Esophagus muscularis mucosa (tissue), 4 donors: ENCODE measurements at places on chromosomes 4 and X. TPM values are rescaled to one million over a fixed set of nuclear protein-coding genes. Genes with fewer than 3 reads are reported as not detected.

Gene MAGEE2
- total RNA-seq: not detected

Gene MED12
- total RNA-seq: 24.9 TPM

Gene MAP3K15
- 0.33 TPM for total RNA-seq

Gene ART3
- total RNA-seq: 17.8 TPM

Gene THOC2
- total RNA-seq: 108 TPM

Gene UGT2A1
- total RNA-seq: not detected

DNA sequence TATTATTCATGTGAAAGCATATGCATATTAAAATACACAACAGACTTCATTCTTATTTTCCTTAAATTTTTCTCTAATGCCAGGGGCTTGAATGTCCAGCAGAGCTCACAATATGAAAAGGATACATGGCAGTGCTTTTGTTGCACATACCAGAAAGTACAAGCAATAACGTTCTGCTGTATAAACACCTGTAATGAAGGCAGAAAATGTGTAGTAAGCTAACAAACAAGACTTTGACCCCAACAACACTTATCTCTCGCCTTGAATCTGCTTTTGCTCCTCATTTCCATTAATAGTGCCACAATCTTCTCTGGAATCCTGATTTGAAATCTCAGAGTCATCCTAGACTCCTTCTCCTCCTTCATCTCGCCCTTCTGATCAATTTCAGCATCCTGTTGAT is 687.3 kb downstream of the IL1RAPL1 start:
- H3K36me3 ChIP-seq: no peaks in the 10 kb centered on the region
- DNase-seq: no peak
- no peaks in the 10 kb centered on the region for H3K4me1 ChIP-seq
- H3K27me3 ChIP-seq: no peaks in the 10 kb centered on the region
- no peak overlapping the region for H3K4me3 ChIP-seq

GRCh38 chrX:20796450-20796849 is 529.7 kb upstream of the RPS6KA3 start:
- DNase-seq: no peak
- no peak overlapping the region for H3K27ac ChIP-seq
- no peak overlapping the region for H3K4me3 ChIP-seq
- H3K36me3 ChIP-seq: no peaks in the 10 kb centered on the region
- H3K27me3 ChIP-seq: no peaks in the 10 kb centered on the region

- no peak overlapping the region for H3K27ac ChIP-seq
- no peak for DNase-seq
These were observed 121.0 kb downstream of the ENPP6 start for GRCh38 chr4:184096561-184097240.

- H3K4me1 ChIP-seq: no peaks in the 10 kb centered on the region
- no peaks in the 10 kb centered on the region for H3K27me3 ChIP-seq
- H3K27ac ChIP-seq: no peak overlapping the region
- H3K36me3 ChIP-seq: no peaks in the 10 kb centered on the region
These were observed 169.0 kb downstream of the CORIN start for GRCh38 chr4:47668810-47669408.

- no peak overlapping the region for H3K4me3 ChIP-seq
- no peaks in the 10 kb centered on the region for H3K27me3 ChIP-seq
- no peaks in the 10 kb centered on the region for H3K4me1 ChIP-seq
- peaks cover 27% of the 10 kb centered on the region for H3K36me3 ChIP-seq
These were observed 41.6 kb upstream of the NKRF start for GRCh38 chrX:119647552-119648420.

DNA sequence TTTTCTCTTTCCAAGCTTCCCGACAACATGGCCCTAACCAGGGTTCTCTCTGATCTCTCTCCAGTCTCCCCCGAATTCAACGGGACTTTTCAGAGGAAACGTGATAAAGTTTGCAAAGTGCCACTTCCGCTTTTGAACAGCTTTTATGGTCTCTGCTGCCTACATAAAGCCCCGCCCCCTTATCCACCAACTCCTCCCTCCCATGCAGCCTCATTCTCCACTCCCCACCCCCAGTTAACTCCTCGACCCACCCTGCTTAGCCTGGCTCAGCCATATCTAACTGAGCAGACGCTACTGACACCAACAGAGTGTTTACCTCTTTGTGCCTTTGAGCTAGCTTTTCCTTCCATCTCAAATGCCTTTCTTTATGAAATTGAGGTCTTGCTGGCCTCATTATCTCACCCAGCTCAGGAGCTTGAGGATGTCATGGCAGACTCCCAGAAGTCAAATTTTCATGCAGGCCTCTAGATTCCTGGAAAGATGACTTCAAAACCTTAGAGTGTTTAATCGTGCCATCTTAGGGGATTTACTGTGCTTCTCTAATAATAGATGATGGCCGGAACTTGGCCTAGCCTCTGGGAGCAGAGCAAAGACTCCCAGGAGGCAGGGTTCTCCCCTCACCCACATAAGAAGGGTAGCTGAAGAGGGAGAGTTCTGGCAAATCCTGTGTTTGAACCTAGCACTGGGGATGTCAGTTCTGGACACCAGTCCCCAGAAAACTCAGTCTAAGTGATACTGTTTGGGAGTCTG is 606.0 kb downstream of the BCOR start:
- no peaks in the 10 kb centered on the region for H3K27me3 ChIP-seq
- DNase-seq: no peak
- no peaks in the 10 kb centered on the region for H3K36me3 ChIP-seq
- H3K4me3 ChIP-seq: no peak overlapping the region
- peaks cover 7% of the 10 kb centered on the region for H3K4me1 ChIP-seq

GRCh38 chr4:186900984-186901383 is 177.3 kb upstream of the FAT1 start:
- no peaks in the 10 kb centered on the region for H3K36me3 ChIP-seq
- DNase-seq: peak; percentile 26
- H3K4me1 ChIP-seq: peaks cover 16% of the 10 kb centered on the region
- no peaks in the 10 kb centered on the region for H3K27me3 ChIP-seq
- H3K4me3 ChIP-seq: no peak overlapping the region
- no peak overlapping the region for H3K27ac ChIP-seq

GRCh38 chr4:38873290-38873944 is 5.8 kb downstream of the FAM114A1 start:
- H3K4me3 ChIP-seq: no peak overlapping the region
- no peaks in the 10 kb centered on the region for H3K27me3 ChIP-seq
- no peak overlapping the region for H3K27ac ChIP-seq
- H3K4me1 ChIP-seq: peaks cover 49% of the 10 kb centered on the region
- peaks cover 6% of the 10 kb centered on the region for H3K36me3 ChIP-seq

GRCh38 chrX:132940727-132941327 is 17.6 kb downstream of the HS6ST2 start:
- H3K27me3 ChIP-seq: no peaks in the 10 kb centered on the region
- no peak for DNase-seq
- H3K27ac ChIP-seq: no peak overlapping the region
- no peak overlapping the region for H3K4me3 ChIP-seq
- no peaks in the 10 kb centered on the region for H3K36me3 ChIP-seq

- H3K4me1 ChIP-seq: no peaks in the 10 kb centered on the region
- no peak for DNase-seq
- no peak overlapping the region for H3K27ac ChIP-seq
- no peaks in the 10 kb centered on the region for H3K27me3 ChIP-seq
These were observed 13.9 kb downstream of the PAGE2 start for GRCh38 chrX:55102754-55103153.

- H3K27me3 ChIP-seq: no peaks in the 10 kb centered on the region
- no peak for DNase-seq
- H3K27ac ChIP-seq: no peak overlapping the region
These were observed 336.2 kb downstream of the MID1IP1 start for GRCh38 chrX:39137363-39137954.
